NCI-H226 (cell line): ENCODE measurements at places on chromosomes 2 and 18.

GRCh38 chr2:159968279-159968900 is 94.0 kb downstream of the PLA2R1 start:
- no peak for DNase-seq

- no peak for DNase-seq
Observed at GRCh38 chr2:239467281-239467955, 66.6 kb upstream of the HDAC4 start.

GRCh38 chr2:235449568-235449967 is 44.3 kb upstream of the AGAP1 start:
- DNase-seq: no peak

DNA sequence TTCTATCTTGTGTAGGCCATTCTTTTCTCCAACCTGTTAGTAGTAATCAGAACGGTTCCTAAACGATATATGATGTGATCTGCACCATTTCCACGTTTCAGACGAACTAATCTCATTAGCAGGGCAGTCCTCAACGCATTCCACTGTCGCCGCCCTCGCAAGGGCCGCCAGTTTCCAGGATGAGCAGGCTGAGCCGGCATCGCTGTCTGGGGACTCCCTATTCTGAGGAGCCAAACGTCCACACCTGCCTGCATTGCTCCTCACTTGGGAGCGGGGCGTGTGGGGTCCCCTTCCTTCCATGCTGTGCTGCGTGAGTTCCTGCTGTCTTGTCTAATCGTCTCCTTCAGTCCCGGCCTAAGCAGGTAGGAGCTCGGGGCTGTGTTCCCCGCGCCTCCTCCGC is 76.6 kb downstream of the PSMG2 start:
- DNase-seq: no peak

DNA sequence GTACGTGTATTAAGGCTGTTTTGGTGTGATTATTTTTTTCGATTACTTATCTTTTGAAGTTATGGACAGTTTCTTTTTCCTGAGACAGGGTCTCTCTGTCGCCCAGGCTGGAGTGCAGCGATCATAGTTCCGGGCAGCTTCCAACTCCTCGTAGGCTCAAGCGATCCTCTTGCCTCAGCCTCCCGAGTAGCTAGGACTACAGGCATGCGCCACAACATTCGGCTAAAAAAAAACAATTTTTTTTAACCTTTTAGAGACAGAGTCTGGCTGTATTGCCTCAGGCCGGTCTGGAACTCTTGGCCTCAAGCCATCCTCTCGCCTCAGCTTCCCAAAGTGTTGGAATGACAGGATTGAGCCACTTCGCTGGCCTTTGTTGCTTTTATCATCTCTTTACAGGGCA is 945 bp downstream of the HAT1 start:
- peak; percentile 31 for DNase-seq

DNA sequence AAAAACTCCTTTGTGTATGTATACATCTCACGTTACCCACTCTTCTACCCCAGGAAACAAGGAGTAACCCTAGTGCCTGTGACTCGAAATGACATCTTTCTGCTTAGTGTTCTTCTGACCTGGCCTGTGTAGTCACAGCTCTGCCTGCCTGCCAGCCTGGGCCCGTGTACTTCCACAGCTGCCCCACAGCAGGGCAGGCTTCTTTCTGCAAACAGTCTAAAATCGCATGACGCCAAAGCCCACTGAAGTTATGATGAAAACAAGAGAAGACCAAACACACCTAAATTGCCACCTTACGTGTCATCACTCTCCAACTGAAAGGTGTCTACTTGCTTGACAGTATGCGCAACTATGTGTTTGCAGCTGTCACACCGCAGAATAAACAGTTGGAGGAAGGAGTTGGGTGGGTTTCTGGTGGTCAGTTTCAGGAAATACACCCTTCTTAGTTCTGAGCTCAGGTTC is 1.5 kb downstream of the GAREM1 start:
- DNase-seq: no peak

DNA sequence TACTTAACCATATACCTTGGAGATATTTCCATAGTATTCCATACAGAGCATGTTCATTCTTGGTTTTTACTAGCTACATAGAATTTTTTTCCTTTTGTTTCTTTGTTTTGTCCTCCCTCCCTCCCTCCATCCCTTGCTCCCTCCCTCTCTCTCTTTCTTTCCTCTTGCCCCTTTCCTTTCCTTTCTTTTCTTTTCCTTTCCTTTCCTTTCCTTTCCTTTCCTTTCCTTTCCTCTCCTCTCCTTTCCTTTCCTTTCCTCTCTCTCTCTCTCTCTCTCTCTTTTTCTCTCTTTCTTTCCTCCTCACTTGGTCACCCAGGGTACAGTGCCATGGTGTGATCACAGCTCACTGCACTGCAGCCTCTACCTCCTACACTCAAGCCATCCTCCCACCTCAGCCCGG is 28.3 kb downstream of the RPL37A start:
- DNase-seq: no peak

GRCh38 chr18:76444446-76445105 is 50.5 kb downstream of the ZNF516 start:
- DNase-seq: no peak

DNA sequence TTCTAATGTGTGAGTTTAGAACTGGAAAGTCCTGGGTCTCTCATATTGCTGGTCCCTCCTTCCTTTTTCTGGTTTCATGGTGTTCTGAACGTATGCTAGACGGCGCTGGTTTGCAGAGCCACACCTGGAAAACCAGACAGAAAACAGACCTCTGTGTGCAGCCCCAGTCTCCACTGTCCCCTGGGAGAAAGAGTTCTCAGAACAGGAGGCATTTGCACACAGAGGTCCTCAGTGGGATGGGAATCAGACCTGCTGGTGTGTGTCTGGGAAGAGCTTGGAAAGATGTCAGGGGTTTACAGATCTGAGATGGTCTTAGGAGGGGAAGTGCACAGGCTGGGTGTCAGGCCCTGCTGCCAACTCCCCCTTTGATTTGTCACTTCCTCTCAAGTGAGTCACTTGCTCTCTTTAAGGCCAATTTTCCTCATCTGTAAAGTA is 14.9 kb upstream of the MBP start:
- DNase-seq: no peak

- DNase-seq: no peak
Observed at GRCh38 chr2:10460366-10460796, 12.3 kb upstream of the ODC1 start.

GRCh38 chr2:47486841-47487497 is 84.0 kb downstream of the MSH2 start:
- DNase-seq: peak; percentile 26

- DNase-seq: no peak
Observed at GRCh38 chr2:130762031-130762909, 6.9 kb downstream of the AMER3 start.
